Mesenteric fat pad (tissue), 1 donor: ENCODE measurements at places on chromosomes 3 and 15. TPM values are rescaled to one million over a fixed set of nuclear protein-coding genes. Genes with fewer than 3 reads are reported as not detected.

DNA sequence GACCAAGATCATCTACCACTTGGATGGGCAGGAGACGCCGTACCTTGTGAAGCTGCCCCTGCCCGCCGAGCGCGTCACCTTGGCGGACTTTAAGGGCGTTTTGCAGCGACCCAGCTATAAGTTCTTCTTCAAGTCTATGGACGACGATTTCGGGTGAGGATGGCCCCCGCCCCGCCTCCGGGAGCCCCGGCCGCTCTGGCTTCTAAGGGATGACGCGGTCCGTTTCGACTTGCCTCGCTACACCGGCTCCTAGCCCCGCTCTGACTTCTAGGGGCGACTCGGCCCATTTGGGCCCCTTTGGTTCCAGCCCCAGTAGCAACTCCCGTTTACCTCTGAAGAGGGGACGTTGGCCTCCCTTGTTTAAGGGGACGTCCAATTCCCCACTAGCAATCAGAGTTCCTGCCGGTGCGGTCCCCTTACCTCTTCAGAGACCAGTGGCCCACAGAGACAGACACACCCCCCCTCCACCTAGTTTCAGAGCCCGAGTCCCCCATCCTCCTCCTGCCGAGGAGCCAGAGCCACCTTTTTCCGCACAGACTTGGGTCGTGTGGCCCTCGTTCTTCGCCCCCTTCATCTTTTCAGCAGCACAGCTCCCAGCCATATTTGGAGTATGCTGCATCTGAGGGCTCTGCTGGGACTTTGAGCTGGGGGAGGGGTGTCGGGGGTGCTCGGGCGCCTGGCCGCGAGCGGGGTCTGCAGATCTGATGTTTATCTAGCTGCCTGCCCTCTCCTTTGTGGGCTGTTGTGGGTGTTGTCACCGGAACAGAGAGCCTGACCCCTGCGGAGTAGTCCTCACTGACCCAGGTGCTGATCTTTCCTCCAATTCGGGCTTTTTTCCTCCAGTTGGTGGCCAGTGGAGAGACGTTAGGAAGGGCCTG lies 706 bp downstream of the DVL3 start:
- no peak for DNase-seq

GRCh38 chr15:67732671-67733374 lies 92.5 kb upstream of the SKOR1 start:
- no peak for DNase-seq

Gene RLBP1
- not detected for total RNA-seq

- DNase-seq: no peak
These were observed 20.5 kb downstream of the POLR2M start for GRCh38 chr15:57727031-57727430.

DNA sequence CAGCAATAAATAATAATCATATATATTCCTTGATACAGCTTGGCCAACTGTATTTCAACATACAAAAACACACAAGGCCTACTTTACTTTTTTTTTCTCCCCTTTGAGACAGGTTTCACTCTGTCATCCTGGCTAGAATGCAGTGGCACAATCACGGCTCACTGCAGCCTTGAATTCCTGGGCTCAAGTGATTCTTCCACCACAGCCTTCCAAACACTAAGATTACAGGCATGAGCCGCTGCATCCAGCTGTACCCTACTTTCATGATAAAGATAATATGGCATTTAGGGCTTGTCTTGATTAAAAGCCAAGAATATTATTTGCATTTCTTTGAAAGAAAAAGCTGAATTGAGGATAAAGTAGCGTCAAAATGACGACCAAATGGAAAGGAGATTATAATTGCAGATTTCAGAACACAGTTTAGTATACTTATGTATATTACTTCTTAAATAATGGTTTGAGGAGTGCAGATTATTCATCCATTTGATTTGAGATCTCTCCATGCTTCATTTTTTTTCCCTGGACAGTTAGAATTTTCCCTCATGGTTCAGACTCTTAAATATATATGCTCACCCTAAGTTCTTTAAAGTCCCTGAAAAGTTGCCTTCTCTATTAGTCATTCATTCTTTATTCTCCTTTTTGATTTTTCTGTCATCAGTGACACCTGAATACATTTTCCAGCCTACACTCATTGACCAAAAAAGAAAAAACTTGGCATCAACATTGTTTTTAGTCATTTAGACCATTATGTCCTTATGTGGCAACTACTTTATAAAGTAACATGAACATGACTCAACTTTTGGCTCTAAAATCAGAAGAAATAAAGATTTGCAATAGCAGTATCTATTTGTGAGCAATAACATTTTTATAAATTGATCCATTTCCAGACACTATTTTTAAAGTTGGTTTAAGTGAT lies 48.5 kb upstream of the MLF1 start:
- DNase-seq: no peak

GRCh38 chr15:96551722-96552121 lies 221.2 kb downstream of the NR2F2 start:
- DNase-seq: no peak

Gene GP5
- not detected for total RNA-seq

DNA sequence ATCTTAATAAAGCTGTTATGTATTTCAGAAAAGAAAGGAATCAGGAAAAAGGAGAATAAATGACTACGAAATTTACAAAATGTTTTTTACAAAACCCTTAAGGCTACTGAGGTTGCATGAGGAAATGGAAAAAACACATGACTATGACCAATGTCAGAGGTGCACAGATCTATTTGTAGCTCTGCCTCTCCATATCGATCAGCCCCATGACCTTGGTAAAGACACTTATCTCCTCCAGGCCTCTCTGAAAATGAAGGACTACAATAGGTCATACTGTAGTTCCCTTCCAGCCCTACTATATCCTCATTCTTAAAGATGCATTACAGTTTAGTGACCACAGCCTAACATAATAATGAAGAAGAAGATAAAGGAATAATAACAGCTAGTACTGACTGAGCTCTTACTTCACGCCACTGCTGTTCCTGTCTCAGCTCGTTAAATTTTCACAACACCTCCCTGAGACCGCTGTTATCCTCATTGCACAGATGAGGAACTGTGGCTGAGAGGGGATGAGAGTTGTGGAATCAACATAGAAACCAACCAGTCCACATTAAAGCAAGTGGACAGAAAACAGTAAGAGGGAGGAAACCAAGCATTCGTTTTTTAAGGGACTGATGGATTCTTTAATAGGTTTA lies 163.2 kb downstream of the MAGI1 start:
- no peak for DNase-seq

GRCh38 chr3:26247712-26248111 lies 374.9 kb upstream of the LRRC3B start:
- no peak for DNase-seq

- no peak for DNase-seq
These were observed 91.2 kb downstream of the EDEM1 start for GRCh38 chr3:5278666-5279065.

DNA sequence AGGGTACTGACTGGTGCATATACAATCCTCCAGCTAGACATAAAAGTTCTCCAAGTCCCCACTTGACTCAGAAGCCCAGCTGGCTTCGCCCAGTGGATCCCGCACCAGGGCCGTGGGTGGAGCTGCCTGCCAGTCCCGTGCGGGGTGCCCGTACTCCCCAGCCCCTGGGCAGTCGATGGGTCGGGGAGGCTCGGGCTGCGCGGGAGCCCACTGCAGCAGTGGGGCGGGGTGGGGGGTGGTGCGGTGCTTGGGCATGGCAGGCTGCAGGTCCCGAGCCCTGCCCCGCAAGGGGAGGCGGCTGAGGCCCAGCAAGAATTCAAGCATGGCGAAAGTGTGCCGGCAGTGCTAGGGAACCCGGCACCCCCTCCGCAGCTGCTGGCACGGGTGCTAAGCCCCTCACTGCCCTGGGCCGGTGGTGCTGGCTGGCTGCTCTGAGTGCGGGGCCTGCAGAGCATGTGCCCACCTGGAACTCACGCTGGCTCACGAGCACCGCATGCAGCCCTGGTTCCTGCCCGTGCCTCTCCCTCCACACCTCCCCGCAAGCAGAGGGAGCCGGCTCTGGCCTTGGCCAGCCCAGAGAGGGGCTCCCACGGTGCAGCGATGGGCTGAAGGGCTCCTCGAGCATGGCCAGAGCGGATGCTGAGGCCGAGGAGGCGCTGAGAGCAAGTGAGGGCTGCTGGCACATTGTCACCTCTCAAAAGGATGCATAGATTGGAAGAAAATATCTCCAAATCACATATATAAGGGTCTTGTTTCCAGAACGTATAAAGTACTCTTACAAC lies 68.3 kb upstream of the PIK3R4 start:
- DNase-seq: no peak

Gene USP13
- 9.8 TPM for total RNA-seq

- no peak for DNase-seq
These were observed 238.7 kb upstream of the HES1 start for GRCh38 chr3:193897288-193897687.
